CD4-positive, CD25-positive, alpha-beta regulatory T cell (primary cell): ENCODE measurements at places on chromosomes 7 and 10. TPM values are rescaled to one million over a fixed set of nuclear protein-coding genes. Genes with fewer than 3 reads are reported as not detected.

Gene MMP21
- polyA plus RNA-seq, result 0.14 TPM

Gene MINDY3
- polyA plus RNA-seq, result 6.4 TPM

Gene C10orf105
- polyA plus RNA-seq, result not detected

Gene PNLIP
- polyA plus RNA-seq, result not detected

Gene GIMAP6
- 166 TPM for polyA plus RNA-seq

Gene PLPP4
- not detected for polyA plus RNA-seq
